ENCODE measurements at places on chromosomes 6 and 20. TPM values are rescaled to one million over a fixed set of nuclear protein-coding genes. Genes with fewer than 3 reads are reported as not detected.
A peak's percentile ranks its signal among the peaks of the same experiment; 100 is the strongest.

DNA sequence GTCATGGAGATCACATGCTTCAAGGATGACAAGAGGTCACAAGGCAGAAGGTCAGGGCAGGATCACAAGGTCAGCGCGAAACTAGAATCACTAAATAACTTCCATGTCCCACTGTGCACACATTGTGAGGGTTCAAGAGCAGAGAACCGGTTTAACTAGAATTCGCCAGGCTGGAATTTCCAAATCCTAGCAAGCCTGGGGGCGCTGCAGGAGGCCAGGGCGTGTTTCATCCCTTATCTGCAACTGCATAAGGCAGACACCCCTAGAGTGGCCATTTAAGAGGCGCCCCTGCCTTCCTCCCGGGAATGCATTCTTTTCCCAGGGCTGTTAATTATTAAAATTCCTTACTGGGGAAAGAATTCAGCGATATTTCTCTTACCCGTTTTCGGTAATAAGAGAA, 40.2 kb upstream of the SLC22A1 start:
- DNase-seq = no peak

DNA sequence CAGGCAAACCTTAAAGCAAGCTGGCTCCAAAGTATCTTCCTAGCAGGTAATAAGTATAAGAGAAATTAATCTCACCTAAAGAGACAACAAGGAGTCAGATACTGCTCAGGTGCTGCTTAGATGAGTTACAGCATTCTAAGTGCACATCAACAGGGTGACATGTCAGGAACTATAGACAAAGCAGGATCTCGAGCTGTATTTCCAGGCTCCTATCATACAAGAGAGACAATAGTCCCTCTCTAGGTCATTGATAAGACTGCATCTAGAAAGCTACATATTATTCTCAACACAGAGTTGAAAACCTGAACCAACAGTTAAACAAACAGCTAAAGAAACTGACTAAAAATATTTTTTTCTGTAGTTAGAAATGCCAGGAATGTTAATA, 3.9 kb downstream of the PTPRK start:
- no peak for DNase-seq

DNA sequence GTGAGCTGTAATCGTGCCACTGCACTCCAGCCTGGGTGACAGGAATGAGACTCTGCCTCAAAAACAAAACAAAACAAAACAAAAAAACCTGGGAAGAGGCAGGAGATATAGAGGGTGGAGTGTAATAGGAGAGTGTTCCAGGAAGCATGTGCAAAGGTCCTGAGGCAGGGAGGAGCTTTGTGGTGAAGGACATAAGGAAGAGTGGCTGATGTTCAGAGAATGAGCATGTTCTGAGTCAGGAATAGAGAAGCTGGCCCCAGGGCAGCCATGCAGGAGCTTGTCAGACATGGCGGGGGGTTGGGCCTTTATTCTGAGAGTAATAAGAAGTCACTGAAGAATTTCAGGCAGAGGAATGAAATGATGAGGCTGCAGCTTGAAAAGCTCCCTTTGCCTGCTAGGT, 337.0 kb downstream of the CDH26 start:
- peak; percentile 63 for DNase-seq

DNA sequence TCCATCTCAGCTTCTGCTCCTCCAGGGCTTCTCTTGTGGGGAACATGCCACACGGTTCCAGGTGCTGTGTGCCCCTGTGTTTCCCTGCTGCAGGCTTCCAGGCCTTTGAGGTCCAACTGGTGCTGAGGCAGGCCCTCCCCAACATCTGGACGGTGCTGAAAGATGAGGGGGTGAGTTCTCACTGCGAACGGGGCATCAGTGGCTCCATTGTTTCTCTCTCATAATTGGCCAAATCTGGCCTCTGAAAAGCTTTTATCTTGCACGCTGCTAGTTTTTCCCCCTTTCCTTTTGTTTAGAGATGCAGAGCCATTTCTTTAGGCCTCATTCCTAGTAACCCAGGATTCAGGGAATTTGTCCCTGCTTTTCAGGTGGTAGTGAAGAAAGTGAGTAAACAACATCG, 8.6 kb downstream of the PNLDC1 start:
- no peak for DNase-seq

GRCh38 chr6:141539617-141540016, 593.1 kb upstream of the GJE1 start:
- DNase-seq = no peak

- no peak for DNase-seq
Observed at GRCh38 chr20:48447456-48447855, 380.3 kb downstream of the PREX1 start.

GRCh38 chr20:58309591-58310290, at the start of gene RAB22A:
RAB22A (plus strand) TSS chr20:58309715; CDS start chr20:58309977, 262 bp downstream.
- peak; percentile 68 for DNase-seq

- DNase-seq = no peak
Observed at GRCh38 chr6:13611715-13612114, 3.4 kb upstream of the NOL7 start.

DNA sequence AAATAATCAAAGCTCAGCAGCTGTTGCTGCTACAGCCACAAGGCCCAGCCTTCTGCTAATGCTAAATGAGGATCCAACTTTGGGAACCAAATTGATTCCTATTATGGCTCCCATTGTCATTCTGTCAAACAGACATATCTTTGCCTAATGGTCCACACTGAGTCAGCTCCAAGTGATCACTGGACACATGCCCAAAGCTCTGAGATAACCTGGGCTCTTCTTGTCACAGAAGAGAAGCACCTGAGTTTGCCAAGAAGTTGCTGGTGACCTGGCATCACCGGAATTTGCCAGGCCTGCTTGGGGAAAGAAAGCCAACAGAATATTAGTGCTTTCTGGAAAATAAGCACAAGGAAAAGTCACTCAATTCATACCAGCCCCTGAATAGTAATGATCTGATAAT, 5.8 kb downstream of the TNFRSF21 start:
- no peak for DNase-seq

- DNase-seq = no peak
Observed at GRCh38 chr20:45346851-45347250, 1.4 kb downstream of the SDC4 start.

GRCh38 chr6:159217595-159218275, 48.5 kb downstream of the FNDC1 start:
- no peak for DNase-seq

DNA sequence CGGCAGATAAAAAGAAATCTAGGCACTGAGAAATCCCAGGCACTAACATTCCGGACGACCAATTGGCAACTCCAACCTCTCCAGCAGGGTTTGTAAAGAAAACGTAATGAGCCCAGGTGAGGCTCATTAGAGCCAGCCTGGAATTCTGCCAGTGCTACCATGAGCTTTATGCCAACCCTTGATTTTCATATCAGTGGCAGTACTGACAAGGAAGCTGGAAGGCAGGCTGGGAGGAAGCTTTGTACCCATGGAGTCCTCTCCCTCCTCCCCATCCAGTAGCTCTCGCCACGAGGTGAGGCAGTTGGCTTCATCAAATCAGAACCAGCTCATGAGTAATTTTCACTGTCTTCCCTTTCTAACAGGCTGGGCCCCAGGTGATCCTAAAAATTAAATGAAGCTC, 250.2 kb downstream of the ZNF217 start:
- DNase-seq = no peak

The TTBK1 gene
- not detected for total RNA-seq

The FRK gene
- total RNA-seq = 1.3 TPM

The PRL gene
- not detected for total RNA-seq

Data from mammary epithelial cell (primary cell).